ENCODE measurements at places on chromosomes 16 and 17. TPM values are rescaled to one million over a fixed set of nuclear protein-coding genes. Genes with fewer than 3 reads are reported as not detected.

DNA sequence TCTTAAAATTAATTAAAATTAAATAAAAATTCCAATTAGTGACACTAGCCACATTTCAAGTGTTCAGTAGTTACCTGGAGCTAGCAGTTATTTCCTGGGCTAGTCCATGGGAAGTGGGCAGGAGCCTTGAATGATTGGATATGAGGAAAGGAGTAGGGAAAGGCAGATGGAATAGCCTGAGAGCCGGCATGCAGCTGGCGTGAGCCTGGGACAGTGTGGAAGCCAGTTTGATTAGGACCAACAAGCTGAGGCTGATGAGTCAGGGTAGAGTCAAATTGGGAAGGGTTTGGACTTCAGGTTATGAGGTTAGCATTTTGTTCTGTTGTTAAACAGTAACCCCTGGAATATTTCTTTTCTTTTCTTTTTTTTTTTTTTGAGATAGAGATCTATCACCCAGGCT, 15.3 kb upstream of the GNA13 start:
- no peak overlapping the region for H3K4me3 ChIP-seq
- no peak overlapping the region for H3K27ac ChIP-seq
- no peaks in the 10 kb centered on the region for H3K27me3 ChIP-seq

DNA sequence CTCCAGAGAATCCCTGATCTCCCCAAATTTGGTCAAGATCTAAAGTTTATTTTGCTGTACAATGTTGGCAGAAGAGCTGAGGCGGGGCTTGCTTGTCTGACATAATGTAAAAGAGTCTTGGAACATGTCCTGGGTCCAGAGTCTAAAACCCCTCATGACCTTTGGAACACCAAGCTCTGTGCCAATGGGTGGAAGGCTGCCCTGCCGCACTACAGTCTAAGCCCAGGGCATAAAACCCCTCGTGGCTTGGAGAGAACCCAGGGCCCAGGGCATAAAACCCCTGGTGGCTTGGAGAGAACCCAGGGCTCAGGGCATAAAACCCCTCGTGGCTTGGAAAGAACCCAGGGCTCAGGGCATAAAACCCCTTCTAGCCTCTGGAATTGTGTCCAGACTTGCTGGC, 36.7 kb downstream of the CCDC57 start:
- DNase-seq: no peak
- H3K4me3 ChIP-seq: no peak overlapping the region
- no peaks in the 10 kb centered on the region for H3K27me3 ChIP-seq
- no peaks in the 10 kb centered on the region for H3K4me1 ChIP-seq

The SNX20 gene
- total RNA-seq: not detected

The LHX1 gene
- total RNA-seq: not detected
